ENCODE measurements at places on chromosomes 4 and X.

- no peak for DNase-seq
Observed at GRCh38 chrX:123298026-123298425, 113.9 kb downstream of the GRIA3 start.

GRCh38 chr4:188117631-188118324 lies 8.4 kb upstream of the TRIML2 start:
- no peak for DNase-seq

- DNase-seq: peak; percentile 25
Observed at GRCh38 chrX:71366674-71367256, 608 bp downstream of the TAF1 start.

DNA sequence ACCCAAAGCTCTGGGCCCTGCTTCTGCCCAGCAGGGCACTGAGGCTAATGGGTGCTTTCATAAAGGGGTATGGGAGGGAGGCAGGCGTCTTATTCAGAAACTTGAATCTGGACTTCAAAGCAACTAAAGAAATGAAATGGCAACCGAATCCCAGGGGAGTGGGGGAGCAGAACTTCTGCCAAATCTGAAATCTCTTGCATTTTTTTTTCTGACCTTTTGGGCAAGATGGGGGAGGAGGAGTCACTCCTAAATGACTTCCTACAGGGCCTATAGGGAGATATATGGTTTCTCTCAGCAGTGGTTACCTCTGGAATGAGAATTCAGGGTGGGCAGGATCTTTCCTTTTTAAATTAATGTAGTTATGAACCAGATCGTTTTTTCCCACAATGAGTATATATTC lies 30.6 kb upstream of the KIAA1210 start:
- DNase-seq: no peak

GRCh38 chr4:9925750-9926439 lies 95.4 kb downstream of the SLC2A9 start:
- DNase-seq: no peak

Data from suppressor macrophage treated with lipopolysaccharide for 4 hours (primary cell).